ENCODE measurements at places on chromosomes 3 and 15.
A peak's percentile ranks its signal among the peaks of the same experiment; 100 is the strongest.

GRCh38 chr15:61232266-61232665, 3.2 kb upstream of the RORA start:
- DNase-seq, result no peak

GRCh38 chr3:171416061-171416460, 44.1 kb downstream of the TNIK start:
- no peak for DNase-seq

DNA sequence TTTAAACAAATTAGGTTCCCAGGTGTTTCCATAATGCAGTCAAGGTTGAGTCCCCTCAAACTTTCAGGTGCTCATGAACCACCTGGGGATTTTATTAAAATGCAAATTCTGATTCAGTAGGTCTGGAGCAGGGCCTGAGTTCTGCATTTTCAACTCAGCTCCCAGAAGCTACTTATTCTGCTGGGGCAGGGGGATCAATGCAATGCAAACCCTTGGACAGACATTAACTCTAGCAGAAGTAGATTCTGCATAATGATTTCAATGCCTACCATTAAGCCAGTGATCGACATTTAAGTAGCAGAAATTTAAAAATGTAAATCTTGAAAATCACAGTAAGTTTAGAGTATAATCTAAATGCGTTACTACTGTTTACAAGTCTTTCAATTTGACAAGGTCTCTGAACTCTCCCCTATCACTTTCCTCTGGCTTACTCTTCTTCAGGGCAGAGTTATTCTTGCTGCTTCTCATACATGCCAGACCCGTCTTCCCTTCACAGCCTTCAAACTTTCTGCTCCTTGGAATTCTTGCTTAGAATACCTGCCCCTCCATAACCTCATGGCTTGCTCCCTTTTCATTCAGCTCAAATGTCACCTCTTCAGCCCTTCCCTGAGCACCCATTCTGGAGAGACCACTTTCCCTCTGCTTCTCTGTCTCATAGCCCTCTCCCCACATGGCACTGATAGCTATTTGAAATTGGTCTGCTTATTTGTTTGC, 19.3 kb upstream of the DPPA4 start:
- no peak for DNase-seq

GRCh38 chr3:23712656-23713559, 92.8 kb upstream of the UBE2E1 start:
- no peak for DNase-seq

GRCh38 chr3:175869404-175869803, 1010.3 kb downstream of the NAALADL2 start:
- no peak for DNase-seq

DNA sequence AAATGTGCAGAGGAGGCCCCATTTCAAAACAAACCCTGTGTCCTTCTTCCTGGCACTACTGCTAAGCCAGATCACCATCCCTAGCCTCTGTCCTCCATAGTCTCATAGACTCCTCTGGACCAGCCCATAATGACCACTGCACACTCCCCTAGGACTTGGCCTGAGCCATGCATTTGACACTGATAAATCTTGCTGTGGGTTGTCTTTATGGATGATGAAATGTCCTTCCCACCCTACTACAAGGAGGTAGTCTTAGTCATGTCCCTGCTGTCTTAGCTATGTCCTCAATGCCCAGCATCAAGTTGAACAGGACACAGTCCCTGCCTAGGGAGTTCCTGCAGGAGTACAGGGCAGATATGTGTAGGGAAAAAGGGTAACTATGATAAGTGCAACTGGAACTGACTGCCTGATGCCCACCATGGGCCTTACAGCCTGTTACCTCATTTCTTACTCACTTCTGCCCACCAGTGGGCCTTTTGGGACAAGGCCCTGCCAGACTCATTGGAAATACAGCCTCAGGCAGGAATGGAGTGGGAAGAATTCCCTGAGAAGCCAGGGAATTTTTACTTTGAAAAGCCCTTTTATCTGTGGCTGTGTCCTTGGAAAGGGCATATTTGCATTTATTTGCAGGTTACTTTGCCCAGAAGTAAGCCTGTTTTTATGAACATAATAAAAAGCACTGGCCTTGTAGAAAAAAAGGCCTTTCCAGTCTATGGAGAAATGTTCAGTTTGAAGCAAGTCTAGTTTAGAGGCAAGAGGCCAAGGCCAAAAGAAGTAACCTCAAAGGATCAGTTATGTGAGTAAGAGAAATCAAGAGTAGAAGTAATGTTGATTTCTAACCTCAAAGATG, 199.6 kb upstream of the EIF1B start:
- DNase-seq, result no peak

DNA sequence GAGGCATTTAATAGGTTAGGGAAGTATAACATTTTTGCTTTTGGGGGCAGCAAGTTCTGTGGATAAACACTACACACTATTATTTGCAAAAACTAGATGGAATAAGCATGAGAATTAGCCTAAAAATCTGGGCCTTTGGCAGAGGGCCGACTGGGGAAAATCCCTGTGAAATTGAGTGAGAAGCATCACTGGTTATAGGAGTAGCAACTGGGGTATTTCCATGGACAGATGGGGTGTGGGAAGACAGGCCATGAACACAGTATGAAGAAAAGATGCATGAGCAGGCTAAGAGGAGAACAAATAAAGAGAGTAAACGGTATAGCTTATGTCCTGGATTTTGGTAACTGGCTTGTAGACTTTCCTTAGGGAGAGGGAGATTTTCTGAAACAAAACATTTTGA, 32.9 kb upstream of the CSPG5 start:
- DNase-seq, result no peak

GRCh38 chr3:58829321-58830000, 162.9 kb upstream of the FAM3D start:
- no peak for DNase-seq

GRCh38 chr3:47581422-47581821, 2.8 kb upstream of the CSPG5 start:
- no peak for DNase-seq

GRCh38 chr3:175179055-175179454, 319.9 kb downstream of the NAALADL2 start:
- DNase-seq, result no peak

DNA sequence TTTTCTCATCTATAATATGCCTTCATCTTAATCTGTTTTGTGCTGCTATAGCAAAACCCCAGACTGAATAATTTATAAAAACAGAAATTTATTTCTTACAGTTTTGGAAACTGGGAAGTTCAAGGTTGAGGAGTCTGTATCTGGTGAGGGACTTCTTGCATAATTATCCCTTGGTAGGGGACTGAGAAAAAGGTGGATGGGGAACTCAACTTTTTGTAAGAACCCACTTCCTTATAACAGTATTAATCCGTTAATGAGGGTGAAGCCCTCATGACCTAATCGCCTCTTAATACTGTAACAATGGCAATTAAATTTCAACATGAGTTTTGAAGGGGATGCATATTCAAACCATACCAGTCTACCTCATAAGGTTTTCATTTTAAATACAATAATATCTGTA, 17.4 kb upstream of the MYH15 start:
- DNase-seq, result no peak

DNA sequence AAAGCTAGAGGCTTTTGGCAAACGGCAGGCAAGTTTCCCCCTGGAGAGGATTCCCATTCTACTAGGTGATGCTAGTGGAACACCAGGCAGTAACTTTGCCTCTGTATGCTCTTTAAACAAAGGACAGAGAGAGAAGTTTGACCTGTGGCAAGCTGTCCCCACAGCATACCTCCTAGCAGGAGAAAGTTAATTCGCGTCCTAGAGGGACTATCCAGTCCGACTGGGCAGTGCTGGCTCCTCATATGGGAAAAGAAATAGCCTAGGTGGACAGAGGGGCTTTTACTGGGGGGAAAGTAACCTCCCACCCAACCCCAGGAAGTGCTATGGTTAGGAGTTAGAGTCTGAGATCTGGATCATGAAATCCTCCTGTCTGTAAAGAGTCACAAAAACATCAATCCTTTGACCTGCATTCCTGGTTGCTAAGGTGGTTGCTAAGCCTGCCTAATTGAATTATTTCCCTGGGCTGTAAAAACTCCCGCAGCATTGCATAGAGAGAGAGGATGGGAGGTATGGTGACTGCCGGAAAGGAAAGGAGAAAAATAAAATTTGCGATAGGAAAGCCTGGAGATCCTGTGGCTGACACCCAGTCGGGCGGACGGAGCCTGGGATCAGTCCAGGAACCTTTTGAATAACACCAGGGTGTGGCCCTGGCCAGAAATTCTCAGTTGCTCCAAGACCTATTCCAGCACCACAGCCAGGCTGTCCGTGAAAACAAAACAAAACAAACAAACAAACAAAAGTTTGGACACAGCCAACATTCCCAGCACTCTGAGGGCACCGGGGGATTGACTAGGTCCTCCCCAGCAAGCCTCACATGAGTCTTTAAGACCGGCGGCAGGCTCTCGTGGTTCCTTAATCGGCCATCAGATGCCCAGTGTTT, 67.7 kb upstream of the ATP11B start:
- no peak for DNase-seq

DNA sequence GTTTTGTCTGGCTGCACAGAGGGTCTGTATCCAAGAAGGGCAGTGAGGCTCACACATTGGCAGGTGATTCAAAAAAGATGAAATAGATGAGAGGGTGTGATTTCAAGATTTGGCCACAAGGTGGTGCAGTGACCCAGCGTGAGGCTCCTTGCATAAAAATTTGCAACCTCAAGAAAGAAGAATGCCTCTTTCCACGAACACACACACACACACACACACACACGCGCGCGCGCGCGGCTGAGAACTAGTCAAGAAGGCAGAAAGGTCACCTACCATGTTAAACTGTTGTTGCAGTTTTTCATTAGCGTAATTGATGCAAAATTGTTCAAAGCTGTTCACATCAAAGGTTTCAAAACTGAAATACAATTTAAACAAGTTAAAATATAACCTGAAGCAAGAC, 39.2 kb downstream of the MYO5C start:
- DNase-seq, result peak; percentile 52

Measured in stimulated activated CD4-positive, alpha-beta T cell treated with anti-CD3 and anti-CD28 coated beads, TNF-alpha, amount 100 ng/mL, for 48 hours (primary cell).